Activated T-helper 9 cell treated with anti-CD3 and anti-CD28 coated beads, Interleukin-2, amount 50 U/mL, for 16 hours (primary cell): ENCODE measurements at places on chromosomes 13 and 19.
A peak's percentile ranks its signal among the peaks of the same experiment; 100 is the strongest.

DNA sequence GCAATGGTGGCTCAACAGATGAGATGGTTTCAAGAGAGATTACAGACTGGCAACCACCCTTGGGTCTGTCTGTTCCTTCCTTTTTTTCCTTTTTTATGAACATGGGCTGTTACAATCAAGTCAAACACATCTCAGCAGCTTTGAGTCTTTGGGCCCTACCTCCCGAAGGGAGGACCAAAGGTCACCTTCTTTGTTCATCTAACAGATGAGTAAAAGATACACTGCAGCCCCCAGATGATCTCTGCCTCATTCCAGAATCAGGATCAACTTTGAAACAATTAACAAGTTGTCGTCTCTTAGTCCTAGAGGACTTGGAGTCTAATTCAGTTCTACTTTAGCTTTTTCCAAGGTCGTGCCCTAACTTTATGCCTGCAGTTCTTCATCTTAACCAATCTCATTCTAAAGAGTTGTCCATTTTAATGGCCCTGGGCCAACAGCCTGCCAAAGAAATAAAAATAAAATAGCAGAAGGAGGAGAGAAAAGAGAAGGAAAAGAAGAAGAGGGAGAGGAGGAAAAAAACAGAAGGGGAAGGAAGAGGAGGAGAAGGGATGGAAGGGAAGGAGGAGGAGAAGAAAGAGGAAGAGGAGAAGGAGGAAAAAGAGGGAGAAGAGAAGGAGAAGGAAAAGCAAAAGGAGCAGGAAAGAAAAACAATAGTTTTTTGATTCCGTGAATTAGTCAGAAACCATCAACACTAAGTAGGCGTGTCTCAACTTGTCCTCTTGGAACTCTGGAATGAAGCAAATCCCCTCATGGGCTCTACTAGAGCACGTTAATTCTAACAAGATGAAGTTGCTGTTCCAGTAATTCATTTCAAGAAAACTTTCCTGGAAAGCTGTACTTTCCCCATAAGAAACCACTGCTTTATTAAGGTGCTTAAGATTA, 281.2 kb downstream of the FOXO1 start:
- DNase-seq, result no peak

DNA sequence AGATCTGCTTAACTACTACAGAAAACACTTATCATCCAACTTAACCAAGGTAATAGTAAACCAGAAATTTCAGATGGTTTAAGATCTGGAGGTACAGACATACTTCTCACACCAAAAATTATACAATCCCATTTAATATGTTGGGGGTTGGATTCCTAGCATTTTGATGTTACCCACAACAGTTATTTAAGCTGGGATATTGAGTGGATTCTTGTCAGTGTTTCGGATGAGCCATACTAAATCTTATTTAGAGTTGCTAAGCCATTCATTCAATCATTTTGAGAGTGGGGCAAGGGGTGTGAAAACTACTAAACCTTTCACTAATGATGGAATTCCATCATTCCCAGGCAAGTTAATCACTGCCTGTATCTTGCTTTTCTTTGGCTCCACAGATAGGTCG, 40.6 kb downstream of the KATNAL1 start:
- no peak for DNase-seq

DNA sequence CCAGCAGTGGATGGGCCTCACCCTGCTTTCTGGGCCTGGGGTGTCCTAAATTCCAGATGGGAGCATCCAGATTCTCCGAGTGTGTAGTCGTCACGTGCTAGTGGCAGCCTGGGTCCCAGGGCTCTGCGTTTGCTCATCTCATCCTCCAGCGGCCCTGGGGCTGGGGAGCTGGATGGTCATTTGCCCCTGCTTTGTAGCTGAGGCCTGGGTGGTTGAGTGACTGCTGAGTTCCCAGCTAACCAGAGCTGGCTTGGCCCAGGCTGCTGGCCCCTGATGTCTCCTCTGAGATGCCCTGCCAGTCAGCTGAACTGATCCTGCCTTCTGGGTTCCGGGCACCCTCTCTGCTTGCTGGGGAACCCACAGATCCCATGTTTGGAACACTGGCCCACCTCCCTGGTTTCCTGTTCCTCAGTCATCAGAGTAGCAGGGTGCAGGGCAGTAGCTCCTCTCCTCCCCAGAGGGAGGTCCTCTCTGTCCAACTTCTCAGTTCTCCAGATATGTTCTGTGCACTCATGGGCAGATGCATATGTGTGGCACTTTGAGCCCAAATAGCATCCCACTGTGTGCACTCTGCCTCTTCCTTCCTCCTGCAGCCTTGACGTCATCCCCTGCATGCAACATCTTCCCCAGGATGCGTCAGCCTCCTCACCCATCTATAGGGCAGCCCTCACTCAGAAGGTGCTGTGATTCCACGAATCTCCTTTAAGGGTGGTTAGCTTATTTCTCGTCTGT, 22.4 kb upstream of the CRTC1 start:
- DNase-seq, result no peak

DNA sequence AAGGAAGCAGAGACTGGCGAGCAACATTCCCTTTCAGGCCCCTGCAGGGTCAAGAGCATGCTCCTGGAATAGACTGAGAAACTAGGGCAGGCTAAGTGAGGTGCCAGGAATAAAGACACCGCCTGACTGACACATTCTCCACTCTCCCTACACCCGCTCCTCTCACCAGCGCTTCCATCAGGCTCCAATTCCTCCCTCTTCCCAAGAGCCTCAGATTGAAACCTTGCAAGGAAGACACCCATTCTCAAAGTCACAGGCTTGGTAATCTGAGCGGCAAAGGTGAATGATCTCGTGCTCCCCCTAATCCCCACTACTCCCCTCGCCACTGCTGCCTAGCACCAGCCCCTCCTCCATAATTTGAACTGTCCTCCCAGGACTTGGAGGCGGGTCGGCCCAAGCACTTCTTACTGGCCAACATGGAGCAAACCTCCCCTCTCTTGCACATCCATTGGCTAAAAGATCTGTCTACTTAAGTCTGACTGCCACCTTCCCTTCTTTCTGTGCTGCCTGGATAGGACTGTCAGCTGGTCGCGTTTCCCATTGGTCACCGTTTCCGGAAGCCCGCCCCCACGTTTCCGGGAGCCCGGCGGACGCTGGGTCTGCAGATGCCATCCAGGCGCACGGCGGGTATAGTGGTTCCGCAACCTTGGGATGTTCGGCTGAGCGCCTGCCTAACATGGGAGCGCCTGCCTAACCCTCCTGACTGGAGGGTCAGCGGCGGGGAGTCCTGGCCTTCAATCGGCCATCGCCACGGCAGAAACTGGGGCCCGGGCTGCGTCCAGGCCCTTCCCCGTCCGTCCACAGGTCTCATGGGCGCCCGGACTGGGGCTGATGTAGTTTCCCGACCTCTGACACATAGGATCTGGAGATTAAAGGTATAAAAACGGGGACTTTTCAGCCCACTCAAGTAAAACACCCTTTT, 33.6 kb downstream of the ZNF383 start:
- DNase-seq, result peak; percentile 0

DNA sequence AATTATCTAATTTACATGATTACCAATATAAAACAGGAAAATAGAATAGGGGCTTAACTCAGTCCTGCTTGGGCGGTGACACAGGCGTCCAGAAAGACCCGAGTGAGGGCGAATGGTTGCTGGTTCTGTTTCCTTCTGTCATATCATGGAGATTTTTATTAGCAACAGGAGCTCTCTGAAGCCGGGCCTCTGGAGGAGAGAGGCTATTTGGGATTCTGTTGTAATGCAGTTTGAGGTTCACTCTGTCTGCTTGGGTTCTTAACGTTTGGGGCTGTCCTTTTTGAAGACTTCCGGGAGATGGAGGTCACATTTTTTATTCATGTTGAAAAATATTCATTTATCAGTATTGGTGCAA, 115.7 kb upstream of the ZNF536 start:
- DNase-seq, result no peak

DNA sequence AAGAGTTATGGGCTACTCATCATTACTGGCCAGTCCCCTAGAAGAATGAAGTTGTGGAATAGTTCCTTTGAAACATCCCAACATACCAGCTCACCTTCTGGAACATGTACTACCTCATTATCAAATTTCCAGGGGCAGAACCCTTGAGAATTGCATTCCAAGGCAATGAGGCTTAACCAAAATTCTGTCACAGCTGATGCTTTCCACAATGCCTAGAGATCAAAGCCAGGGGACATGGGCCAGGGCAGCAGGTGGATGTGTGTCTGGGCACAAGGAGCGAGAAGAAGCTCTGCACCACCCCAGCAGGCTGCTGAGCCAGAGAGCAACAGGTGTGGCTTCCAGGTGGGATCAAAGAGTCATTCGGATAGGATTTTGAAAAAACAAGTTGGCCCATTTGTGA, 362.1 kb downstream of the EFNB2 start:
- no peak for DNase-seq

DNA sequence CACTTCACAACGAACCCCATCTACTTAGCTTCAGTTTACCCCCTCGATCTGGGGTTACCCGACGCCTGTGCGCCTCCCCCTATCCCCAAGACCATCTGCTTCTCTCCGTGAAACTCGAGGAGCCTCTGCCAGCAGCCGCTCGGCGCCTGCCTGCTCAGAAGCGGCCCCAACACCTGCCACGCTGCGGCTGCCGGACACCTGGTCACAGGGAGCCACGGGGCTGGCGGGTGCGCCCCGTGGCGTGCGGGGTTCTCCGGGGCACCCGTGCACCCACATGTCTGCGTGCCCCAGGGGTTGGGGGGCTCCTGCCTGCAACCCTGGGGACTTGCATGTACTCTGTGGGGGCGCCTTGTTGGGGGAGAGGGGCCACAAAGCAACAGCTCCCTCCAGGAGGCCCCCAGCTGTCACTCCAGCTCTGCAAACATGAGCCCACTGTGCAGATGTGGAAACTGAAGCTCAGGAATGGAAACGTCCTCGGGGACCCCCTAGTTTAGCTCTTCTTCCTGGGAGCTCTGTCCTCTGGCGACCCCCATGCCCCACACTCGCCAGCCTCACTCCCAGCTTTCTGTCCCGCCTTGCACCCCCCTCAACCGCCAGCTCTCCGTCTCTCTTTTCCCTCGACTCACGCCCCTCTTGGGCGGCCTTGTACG, 7.0 kb upstream of the SEMA6B start:
- no peak for DNase-seq

GRCh38 chr13:86810361-86810760, 860.8 kb upstream of the SLITRK5 start:
- no peak for DNase-seq
